ENCODE measurements at places on chromosomes 3 and 15.

DNA sequence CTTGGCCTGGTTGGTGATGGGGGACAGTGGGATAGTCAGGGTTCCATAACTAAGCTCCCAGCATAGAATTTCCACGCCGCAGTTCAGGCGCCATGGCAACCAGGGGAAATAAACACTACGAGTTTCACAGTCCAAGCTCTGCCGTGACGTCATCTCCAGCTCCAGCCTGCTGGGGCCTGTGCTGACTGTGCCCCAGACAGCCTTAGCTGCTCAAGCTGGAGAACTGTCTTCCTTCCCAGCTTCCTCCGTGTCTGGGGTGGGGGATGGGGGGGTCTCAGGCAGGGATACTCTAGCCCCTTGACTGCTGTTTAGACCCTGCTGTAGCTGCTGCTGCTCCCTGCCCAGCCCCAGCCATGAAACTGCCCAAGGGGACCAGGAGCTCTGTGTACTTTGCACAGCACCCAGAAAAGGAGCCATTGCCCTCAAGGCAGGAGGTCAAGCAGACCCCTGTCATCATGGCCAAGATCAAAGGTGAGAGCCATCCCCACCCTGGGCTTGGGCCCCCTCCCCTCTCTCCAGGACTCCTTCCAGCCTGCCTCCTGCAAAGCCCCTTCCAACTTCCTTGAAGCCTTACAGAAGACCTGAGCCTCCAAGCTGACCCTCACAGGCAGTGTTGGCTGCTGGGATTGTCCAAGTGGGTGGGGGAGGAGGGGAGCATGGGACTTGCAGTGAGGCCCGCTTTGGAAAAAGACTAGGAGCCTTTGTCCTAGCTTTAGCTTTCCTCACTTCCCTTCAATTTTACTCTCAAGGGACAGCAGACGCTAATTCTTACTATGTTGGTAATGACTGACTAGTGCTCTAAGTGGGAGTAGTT, 11.4 kb upstream of the CSPG4 start:
- DNase-seq = peak; percentile 50

DNA sequence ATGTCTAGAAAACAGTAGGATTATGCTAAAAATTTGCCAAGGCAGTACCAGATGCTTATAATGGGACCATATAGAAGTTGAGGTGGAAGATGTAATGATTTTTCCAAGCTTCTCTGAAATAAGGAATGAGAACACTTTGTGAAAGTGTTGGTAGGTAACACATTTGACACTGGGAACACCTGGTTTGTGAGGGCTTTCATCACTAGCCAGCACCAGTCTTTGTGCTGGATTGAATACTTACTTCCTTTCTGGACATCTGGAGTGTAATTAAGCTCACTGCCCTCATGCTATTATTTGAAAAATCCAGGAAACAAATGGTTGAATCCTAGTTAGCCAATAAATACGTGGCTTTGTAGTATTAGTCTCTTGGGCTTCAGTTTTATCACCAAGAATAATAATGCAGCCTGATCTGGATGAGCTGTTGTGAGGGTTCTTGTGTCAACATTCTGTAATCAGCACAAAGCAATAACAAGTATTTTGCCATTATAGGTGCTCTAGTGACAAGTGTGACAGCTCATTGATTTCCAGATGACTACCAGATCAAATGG, 12.9 kb downstream of the CCDC80 start:
- DNase-seq = no peak

- no peak for DNase-seq
Measured at GRCh38 chr3:135143474-135143873, 348.4 kb downstream of the EPHB1 start.

DNA sequence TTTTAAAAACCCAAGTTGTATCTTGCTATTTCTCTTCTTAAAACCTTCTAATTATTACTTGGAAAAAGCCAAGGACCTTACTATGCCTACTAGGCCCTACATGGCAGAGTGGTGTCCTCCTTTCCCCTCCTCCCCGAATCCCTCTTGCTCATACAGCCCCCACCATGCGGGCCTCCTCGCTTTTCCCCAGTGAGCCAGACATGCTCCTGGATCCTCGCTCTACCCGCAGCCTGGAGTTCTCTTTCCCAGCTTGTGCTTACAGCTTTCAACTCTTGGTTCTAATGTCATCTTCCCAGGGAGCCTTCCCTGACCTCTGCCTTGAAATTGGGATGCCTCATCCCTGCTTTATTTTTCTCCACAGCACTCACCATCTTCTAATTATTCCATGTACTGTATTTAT, 111.8 kb upstream of the TLE3 start:
- no peak for DNase-seq

GRCh38 chr15:68794863-68795262, 25.8 kb downstream of the ANP32A start:
- DNase-seq = no peak

GRCh38 chr3:143973259-143974021, 1.8 kb downstream of the DIPK2A start:
- no peak for DNase-seq

DNA sequence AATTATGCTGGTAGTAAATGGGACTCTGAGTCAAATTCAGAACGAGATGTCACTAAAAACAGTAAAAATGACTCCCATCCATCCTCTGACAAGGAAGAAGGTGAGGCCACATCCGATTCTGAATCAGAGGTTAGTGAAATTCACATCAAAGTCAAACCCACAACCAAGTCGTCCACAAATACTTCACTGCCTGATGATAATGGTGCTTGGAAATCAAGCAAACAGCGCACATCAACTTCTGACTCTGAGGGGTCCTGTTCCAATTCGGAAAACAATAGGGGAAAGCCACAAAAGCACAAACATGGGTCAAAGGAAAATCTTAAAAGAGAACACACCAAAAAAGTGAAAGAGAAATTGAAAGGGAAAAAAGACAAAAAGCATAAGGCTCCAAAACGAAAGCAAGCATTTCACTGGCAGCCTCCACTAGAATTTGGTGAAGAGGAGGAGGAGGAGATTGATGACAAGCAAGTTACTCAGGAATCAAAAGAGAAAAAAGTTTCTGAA, 15.1 kb upstream of the ZBTB47 start:
- DNase-seq = no peak

- no peak for DNase-seq
Measured at GRCh38 chr15:80803580-80804525, 24.7 kb downstream of the CEMIP start.

- DNase-seq = no peak
Measured at GRCh38 chr3:98259707-98260106, 4.3 kb upstream of the OR5H6 start.

GRCh38 chr15:69926721-69927120, 171.0 kb downstream of the TLE3 start:
- no peak for DNase-seq

DNA sequence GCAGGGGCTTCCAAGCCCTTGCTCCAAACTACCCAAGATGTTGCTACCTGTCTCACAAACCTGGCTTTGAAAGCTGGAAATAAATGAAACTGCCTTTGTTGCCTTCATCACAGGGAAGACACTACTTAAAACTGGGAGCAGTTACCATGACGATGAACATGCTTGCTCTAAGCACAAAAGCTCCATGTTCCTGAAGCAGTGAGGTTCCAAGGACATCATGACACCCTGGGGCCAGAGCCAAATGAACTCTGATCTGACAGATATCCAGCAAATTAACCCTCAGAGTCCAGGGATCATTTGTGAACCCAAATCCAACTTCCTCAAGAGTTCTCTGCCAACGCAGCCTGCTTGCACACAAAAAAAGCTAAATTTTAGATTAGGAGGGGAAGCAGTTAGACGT, 10.7 kb downstream of the TRAIP start:
- no peak for DNase-seq

DNA sequence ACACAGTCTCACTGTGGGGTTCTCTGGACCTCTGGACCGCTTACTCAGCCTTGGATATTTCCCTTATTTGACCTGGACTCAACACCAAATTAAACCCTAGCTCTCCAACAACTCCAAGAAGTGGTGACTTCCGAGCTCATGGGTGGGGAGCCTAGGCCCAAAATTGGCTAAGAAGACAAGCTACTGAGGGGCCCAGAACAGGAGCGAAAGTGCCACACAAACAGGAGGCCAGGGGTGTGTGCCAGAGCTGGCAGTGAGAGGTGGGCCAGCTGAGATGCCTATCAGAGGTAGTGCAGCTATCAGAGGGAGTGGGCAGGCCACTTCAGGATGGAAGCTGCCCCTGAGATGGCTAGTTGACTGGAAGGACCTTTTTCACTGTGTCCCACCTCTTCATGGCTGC, 151.1 kb upstream of the PRR20G start:
- DNase-seq = no peak

GRCh38 chr15:101641894-101642293, 10.3 kb downstream of the TM2D3 start:
- DNase-seq = no peak

- no peak for DNase-seq
Measured at GRCh38 chr15:28937271-28937670, 51.5 kb downstream of the APBA2 start.

GRCh38 chr15:47384776-47385175, 332.5 kb upstream of the SEMA6D start:
- no peak for DNase-seq

- no peak for DNase-seq
Measured at GRCh38 chr15:57320631-57321220, 55.6 kb upstream of the CGNL1 start.

DNA sequence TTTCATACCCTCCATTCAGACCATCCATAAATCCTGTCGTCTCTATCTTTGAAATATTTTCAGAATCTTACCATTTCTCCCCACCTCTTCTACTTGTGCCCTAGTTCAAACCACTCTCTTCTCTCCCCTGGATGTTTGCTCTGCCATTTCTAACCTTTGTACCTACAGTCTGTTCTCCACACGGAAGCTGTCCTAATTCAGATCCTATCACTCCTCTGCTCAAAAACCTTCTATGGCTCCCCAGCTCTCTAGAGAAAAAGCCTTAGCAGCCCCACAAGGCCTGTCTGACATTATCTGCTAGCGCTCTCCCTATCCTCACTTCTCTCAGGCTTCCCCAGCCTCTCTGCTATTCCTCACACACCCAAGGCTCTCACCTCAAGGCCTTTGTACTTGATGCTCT, 4.5 kb upstream of the SEMA5B start:
- DNase-seq = no peak

DNA sequence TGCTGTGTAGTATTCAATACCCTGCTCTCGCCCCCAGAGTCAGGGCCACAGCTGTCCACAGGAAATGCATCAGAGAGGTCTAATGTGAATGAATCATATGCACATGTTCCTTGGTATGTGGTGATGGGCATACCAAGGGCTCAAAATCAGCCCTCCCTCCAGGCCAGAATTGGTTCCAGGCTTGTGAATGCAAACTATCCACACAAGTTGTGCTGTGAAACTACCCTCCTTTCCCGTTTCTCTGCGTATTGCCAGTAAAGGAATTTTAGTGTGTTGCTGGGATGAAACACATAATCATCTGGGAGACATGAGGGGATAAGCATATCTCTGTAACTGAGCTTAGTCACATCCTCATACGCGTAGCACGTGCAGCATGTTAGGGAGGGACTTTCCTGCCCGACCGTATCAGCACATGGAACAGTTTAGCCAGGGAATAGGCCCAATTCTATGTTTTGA, 9.2 kb upstream of the MME start:
- peak; percentile 67 for DNase-seq

- peak; percentile 45 for DNase-seq
Measured at GRCh38 chr15:68335251-68335650, 57.7 kb downstream of the FEM1B start.

Measured in epithelial cell of proximal tubule (primary cell).